HFF-Myc (cell line): ENCODE measurements at places on chromosomes 6 and 20.

GRCh38 chr6:130593200-130593599 is 227.4 kb downstream of the TMEM200A start:
- no peak for DNase-seq

GRCh38 chr6:117906507-117906957 is 532 bp upstream of the SLC35F1 start:
- no peak for DNase-seq

DNA sequence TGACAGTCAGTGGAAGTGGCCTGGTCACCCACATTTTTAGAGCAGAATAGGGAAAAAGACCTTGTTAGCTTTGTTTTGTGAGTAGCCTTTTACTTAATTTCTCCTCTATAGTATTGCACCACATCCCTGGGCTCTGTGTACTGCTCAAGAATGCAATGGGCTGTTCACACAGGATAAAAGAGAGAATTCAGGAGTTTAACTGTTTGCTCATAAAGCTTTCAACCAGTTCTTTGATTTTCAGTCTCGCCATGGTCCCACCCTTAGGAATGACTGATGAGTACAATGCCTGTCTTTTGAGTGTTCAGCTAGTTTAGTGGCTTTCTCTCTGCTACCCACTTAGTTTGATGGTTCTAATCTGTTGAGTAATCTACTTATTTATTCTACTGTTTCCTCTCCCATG is 129.7 kb downstream of the PLG start:
- no peak for DNase-seq

DNA sequence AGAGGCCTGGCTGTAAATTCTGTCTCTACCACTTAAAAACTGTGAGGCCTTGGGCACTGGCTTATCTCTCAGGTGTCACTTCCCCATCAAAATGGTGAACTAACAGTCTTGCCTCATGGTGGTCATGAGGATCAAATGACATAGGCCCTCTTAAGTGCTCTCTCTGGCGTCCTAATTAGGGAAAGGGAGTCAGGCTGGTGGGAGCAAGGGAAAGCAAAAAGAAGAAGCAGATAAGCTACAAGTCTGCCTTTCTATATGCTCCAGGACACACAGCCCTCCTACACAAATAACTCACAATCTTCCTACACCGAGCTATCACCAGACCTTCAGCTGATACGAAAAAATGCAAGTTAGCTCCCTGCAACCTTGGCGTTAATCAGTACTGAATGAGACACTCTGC is 19.5 kb upstream of the SLC22A16 start:
- no peak for DNase-seq

DNA sequence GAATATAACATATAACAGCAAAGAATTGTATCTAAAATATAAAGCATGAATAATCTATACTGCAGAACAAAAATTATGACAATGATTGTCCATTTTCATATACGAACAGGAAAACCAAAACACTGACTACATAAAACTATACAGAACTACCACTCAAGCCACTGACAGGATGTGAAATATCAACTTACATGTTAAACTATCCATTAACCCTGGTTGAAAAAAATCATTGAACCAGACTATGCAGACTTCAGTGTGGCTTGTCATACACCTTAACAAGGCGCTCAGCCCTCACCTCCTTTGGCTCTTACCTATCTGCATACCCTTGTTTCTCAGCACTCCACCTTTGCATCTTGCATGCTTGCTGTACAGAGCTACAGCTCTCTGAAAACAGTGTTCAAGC is 34.9 kb downstream of the ASCC3 start:
- DNase-seq: no peak

DNA sequence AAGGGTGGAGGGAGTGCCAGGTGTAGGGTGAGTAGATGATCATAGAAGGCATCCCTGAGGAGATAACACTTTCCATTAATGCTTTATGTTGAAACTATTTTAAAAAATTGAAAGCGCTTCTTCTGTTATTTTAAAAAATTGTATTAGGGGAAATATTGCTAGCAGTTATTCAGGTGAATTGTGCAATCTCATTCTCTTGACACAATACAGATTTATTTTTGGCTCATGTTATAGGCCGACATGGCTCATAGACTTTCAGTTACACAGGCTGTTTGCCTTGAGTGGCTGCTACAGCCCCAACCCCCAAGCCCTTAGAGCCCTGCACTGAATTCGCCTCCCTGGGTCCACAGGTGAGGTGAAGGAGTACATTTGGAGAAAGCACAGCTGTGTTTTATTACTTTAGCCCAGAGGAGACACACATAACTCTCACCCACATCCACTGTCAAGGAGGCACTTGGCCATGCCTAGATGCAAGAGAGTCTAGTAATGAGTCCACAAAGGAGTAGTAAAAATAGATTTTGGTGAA is 228.2 kb downstream of the RFPL4B start:
- DNase-seq: no peak

DNA sequence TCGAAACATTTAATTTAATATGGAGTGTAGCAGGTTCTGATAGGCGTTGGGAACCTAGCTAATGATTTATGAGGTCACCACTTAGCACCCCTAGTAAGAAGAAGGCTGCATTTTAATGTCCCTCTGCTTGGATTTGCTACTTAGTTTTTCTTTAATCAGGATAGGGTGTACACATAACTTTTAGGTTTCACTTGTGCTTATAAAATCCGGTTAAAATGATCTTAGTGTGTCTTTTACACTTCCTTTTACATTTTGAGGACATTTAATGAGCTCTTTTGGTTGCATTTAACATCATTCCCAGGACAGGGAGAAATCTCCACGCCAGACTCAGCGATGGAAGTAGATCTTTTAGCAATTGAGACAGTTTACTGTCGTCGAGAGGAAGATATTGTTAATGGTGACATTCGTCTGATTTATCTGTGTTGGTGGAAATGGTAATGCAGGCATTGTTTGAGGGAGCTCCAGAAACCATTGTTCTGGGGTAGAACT is 5.6 kb downstream of the TFAP2A start:
- DNase-seq: no peak

GRCh38 chr6:124057461-124057860 is 253.8 kb downstream of the NKAIN2 start:
- DNase-seq: no peak

GRCh38 chr6:43666196-43666920 is 21.2 kb downstream of the MRPS18A start:
- DNase-seq: no peak

GRCh38 chr20:48096957-48097890 is 311.9 kb upstream of the SULF2 start:
- no peak for DNase-seq

- no peak for DNase-seq
Measured at GRCh38 chr20:21936720-21937380, 231.4 kb downstream of the PAX1 start.

GRCh38 chr6:45756606-45757005 is 259.1 kb downstream of the CLIC5 start:
- no peak for DNase-seq

- DNase-seq: no peak
Measured at GRCh38 chr6:35014341-35014740, 125.3 kb downstream of the ANKS1A start.

DNA sequence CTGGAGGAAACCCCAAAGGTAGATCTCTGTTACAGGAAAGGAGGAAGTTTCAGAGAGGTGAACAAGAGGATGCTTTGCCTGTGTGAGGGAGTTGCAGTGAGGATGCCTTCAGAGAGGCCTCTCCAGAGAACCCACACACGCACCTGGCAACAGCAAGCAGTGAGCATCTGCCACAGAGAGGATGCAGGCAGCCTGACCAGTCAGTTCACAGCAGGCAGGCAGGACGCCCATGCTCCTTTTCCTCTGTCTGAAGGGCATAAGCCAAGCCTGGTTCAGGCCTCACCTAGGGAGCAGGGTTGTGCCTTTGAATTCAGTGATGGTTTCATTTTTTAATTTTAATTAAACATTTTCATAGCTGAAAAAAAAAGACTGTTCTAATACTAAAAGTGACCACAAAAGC is 346.0 kb upstream of the MARCKS start:
- no peak for DNase-seq

DNA sequence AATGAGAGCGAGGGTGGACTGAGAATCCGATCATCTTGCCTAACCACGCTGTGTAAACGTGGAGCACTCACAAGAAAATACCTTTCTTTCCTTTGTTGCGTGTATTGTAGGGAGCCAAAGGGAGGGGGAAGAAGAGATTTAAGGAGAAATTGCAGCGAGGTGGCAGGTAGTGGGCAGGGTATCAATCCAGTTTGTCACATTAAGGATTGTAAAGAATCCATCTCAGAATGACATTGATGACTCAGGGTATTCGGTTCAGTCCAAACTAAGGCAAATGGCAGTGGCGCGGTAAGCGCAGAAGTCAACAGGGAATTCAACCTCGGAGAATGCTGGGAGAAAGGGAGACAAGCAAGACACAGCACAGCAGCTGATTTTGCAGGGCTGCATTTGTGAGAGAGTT is 146.2 kb downstream of the ID4 start:
- no peak for DNase-seq

DNA sequence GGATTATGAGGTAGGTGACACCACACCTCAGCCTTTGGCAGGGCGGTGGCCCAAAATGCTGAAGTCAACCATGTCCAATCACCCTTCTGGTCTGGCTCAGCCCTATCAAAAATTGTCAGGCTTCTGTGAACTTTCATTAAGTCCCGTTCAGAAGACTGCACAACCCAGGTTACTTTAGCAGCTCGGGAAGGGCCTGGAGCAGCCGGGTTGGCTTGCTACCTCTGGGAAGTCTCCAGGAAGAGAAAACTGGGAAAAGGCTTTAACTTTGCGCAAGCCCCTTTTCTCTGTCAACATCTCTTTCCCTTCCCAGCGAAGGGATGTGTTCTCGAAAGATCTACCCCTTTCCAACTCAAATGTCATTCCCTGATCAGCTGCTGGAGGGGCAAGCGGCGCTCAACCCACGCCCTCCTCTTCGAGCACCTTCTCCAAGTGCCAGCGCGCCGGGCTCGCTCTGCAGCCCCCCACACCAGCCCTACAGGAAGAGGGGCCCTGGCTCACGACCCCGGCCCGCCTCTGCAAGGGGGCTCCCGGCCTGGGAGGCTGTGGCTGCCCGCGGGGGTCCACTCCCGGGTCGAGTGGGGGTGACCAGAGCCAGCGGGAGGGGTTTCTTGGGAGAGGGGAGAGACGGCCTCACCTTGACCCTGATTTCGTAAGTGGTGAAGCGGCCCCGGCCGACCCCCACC is 573 bp downstream of the SNX3 start:
- DNase-seq: peak; percentile 4

DNA sequence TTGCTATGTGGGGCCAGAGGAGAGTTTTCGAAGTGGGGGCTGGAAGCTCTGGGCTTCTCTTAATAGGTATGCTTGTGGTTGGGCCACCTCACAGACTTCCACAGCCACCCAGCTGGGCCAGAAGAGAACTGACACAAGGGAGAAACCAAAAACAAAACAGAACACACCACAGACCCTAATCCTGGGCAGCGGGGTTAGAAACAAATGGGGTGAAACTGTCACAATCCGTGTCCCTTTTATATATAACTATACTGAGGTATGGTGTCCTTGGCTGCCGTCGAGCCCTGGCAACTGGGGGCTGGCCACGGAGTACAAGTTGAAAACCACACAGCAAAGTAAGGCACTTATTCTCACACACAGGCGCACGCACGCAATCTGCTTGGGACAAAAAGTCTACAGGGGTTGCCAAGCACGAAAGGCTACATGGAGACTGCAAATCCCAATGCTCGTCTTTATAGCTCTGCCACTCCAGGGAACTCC is 78.3 kb downstream of the TRAM2 start:
- DNase-seq: no peak

- DNase-seq: no peak
Measured at GRCh38 chr6:31465718-31466117, 32.2 kb upstream of the MICB start.

DNA sequence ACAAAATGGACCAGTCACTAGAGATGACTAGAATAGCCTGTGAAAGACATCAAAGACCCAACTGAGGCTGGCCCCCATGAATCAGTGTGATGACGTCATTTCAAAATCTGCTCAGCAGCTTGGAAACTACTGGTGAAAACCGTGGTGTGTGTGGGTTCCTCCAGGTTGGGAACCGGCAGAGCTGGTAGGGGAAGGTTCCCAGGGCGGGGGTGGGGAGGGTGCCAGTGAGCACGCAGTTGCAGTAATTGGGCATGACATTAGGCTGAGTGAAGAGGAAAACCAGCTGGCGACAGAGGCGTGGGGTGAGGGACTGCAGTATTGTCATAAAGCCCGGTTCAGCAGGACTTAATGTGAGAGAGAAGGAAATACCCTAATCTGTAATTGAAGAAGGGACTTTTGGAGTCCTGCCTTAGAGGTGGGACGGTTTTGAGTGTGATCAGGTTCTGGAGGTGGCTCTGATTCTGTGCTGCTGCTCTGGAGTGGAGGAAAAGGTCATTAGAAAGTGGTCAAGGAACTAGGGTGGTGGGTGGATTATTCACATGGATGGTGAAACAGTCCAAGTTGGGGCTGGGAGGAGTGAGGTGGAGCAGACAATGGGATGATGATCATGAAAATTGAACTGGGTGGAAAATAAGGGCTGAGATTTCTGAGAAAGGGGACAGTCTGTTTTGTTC is 52.0 kb upstream of the MTHFD1L start:
- DNase-seq: no peak

GRCh38 chr6:17482711-17483110 is 89.3 kb downstream of the CAP2 start:
- DNase-seq: no peak

DNA sequence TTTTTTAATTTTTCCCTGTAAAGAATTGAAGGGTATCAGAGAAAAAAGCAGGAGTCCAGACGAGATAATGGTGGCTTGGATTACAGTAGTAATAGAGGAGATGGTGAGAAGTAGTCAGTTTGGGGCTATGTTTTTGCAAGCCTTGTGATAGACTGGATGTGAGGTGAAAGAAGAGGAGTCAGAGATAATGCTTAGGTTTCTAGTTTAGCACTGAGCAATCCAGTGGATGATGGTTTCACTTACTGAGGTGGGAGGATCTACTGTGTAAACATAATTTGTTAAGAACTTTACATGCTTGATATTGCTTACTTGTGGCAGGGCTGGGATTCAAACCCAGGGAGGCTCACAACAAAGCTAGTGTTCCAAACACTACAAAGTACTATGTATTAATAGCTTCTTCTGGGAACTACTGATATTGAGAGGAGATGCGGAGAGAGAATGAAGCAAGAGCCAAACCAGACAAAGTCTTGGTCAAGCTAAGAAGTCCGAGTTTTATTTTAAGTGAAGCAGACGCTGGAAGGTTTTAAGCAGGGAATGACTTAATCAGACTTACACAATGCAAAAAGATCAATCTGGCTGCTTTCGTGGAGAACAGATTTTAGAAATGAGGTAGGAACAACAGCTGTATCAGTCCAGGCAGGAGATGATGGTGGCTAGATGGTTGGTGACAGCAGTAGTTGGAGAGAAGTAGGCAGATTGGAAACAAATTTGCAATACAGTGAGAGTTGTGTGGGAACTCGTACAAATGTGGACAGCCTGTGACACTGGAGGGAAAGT is 58.0 kb downstream of the ZFAND3 start:
- no peak for DNase-seq
